ENCODE measurements at places on chromosomes 2 and 18.

DNA sequence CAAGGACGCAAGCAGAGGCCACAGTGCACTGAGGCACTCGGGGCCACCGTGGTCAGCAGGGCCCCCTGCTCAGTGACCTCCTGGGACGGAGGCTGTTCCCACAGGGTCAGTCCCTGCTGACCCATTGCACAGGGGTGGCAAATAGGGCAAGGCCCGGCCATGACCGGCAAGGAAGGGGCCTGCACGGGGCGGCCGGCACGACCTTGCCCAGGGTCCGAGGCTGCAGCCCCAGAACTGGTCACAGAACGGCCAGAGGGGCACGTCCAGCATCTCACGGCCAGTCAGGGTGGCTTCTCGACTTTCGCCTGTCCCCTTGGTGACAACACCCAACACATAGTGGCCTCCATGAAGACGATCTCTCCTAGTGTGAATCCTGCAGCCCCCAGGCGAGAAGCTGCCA lies 27.6 kb upstream of the OTOS start:
- no peak for DNase-seq

DNA sequence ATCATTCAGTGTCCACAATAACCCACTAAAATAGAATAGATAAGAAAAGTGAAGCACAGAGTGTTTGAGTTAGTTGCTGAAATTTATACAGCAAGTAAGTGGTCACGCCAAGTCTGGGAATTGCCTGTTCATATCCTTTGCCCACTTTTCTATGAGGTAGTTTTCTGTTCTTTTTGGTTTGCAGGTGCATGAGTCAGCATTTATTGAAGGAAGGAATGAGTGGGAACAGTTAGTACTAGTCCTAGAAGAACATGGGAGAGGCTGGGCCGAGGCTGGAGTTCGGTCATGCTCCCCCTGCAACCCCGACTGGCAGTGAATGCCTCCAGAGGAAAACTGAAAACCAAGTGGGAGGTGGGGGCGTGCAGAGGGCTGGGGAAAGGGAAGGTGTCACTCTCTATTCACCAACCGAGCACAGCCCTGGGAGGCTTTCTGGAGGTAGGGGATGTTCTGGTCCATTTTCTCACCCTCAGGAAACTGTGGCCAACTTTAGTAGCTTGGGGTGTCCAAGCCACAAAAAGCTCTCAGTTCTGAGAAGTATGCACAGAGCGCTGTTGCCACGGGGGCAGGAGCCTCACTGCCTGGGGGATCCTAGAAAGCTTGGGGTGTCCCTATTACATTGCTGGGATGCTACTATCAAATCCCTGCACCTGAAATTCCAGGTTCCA lies 41.4 kb downstream of the FOSL2 start:
- no peak for DNase-seq

DNA sequence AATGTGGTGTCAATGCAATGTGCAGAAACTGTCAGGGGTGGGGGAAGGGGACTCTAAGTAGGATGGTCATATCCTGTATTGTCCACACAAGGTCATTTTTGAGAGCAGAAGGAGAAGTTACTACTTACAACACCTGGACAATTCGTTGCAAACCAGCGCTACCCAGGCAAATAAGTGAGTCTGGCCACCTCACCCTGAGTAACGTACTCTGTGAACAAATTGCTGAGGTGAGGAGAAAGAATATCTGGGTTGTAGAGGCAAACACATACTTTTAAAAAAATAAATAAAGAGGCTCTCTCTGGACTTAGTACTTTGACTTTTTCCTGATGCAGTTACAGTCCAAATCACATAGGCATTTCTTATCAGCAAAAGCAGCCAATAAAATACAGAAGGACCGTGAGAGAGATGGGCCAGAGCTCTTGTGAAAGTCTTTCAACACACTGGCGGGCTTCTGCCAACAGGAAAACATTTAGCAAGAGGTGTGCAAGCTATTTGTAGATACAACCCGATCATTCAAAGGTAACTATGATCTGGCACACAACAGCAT lies 268.2 kb upstream of the ID2 start:
- DNase-seq = no peak

DNA sequence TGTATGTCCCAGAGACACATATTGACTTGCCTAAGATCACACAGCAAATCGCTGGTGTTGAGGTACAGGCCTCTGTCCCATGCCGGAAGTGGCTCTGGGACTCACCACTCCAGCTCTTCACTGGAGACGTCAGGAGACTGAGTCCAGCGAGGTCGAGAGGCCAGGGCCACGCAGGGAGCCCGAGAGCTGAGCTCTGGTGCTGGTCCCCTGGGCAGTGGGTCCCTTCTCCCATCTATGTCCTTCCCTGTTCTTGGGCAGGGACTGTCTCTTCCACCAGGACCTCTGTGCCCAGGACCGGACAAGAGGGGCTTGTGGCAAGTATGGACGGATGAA lies 62.4 kb upstream of the TWIST2 start:
- no peak for DNase-seq

All from activated CD8-positive, alpha-beta memory T cell treated with anti-CD3 and anti-CD28 coated beads for 1 hour (primary cell).